ENCODE measurements at places on chromosomes 1 and 21.

- peak; percentile 22 for DNase-seq
Measured at GRCh38 chr1:12152113-12152891, 14.5 kb upstream of the TNFRSF1B start.

GRCh38 chr1:248421384-248421783 lies 18.5 kb downstream of the OR2T1 start:
- no peak for DNase-seq

DNA sequence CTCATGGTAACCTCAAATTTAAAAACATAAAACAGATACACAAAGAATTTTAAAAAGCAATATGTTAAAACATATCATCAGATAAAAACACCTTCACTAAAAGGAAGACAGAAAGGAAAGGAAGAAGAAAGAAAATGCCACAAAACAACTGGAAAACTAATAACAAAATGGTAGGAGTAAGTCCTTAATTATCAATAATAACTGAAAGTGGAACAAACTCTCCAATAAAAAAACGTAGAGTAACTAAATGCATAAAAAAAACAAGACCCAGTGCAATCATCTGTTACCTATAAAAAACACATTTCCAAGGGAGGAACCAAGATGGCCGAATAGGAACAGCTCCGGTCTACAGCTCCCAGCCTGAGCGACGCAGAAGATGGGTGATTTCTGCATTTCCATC lies 47.1 kb upstream of the ACADM start:
- DNase-seq = no peak

GRCh38 chr21:32829504-32829903 lies 57.9 kb upstream of the PAXBP1 start:
- no peak for DNase-seq

- DNase-seq = peak; percentile 62
Measured at GRCh38 chr1:62530516-62531154, 66.7 kb upstream of the ANGPTL3 start.

GRCh38 chr1:47513393-47513792 lies 75.5 kb downstream of the FOXD2 start:
- no peak for DNase-seq

Measured in osteoblast (primary cell).